ENCODE measurements at places on chromosomes 3 and 15.

- H3K4me3 ChIP-seq: no peak overlapping the region
- peak; percentile 42 for DNase-seq
- H3K27me3 ChIP-seq: no peaks in the 10 kb centered on the region
- no peak overlapping the region for H3K27ac ChIP-seq
Measured at GRCh38 chr15:85618956-85619491, 175.7 kb downstream of the KLHL25 start.

- H3K36me3 ChIP-seq: no peaks in the 10 kb centered on the region
- H3K27ac ChIP-seq: no peak overlapping the region
- no peaks in the 10 kb centered on the region for H3K4me1 ChIP-seq
Measured at GRCh38 chr15:78241017-78241416, 6.7 kb upstream of the ACSBG1 start.

- H3K4me1 ChIP-seq: peaks cover 75% of the 10 kb centered on the region
- peaks cover 70% of the 10 kb centered on the region for H3K36me3 ChIP-seq
- no peak for DNase-seq
- H3K27ac ChIP-seq: peak overlapping the region; percentile 62
- no peaks in the 10 kb centered on the region for H3K27me3 ChIP-seq
- H3K4me3 ChIP-seq: no peak overlapping the region
Measured at GRCh38 chr3:43307226-43307625, 20.9 kb downstream of the SNRK start.

- peaks cover 2% of the 10 kb centered on the region for H3K4me1 ChIP-seq
- peaks cover 56% of the 10 kb centered on the region for H3K36me3 ChIP-seq
- H3K4me3 ChIP-seq: no peak overlapping the region
- no peaks in the 10 kb centered on the region for H3K27me3 ChIP-seq
Measured at GRCh38 chr15:77033417-77033728, 37.5 kb downstream of the TSPAN3 start.

- H3K4me3 ChIP-seq: no peak overlapping the region
- H3K27me3 ChIP-seq: no peaks in the 10 kb centered on the region
- no peak overlapping the region for H3K27ac ChIP-seq
- no peaks in the 10 kb centered on the region for H3K4me1 ChIP-seq
- no peaks in the 10 kb centered on the region for H3K36me3 ChIP-seq
Measured at GRCh38 chr3:135172191-135172869, 377.3 kb downstream of the EPHB1 start.

GRCh38 chr3:194070634-194071409 is 65.1 kb upstream of the HES1 start:
- H3K36me3 ChIP-seq: peaks cover 7% of the 10 kb centered on the region
- H3K27ac ChIP-seq: no peak overlapping the region
- H3K27me3 ChIP-seq: peaks cover 60% of the 10 kb centered on the region
- H3K4me3 ChIP-seq: peak overlapping the region; percentile 46
- DNase-seq: peak; percentile 65
- peaks cover 38% of the 10 kb centered on the region for H3K4me1 ChIP-seq

GRCh38 chr3:106593381-106593780 is 724.6 kb upstream of the CBLB start:
- no peak overlapping the region for H3K27ac ChIP-seq
- DNase-seq: no peak
- peaks cover 14% of the 10 kb centered on the region for H3K4me1 ChIP-seq

DNA sequence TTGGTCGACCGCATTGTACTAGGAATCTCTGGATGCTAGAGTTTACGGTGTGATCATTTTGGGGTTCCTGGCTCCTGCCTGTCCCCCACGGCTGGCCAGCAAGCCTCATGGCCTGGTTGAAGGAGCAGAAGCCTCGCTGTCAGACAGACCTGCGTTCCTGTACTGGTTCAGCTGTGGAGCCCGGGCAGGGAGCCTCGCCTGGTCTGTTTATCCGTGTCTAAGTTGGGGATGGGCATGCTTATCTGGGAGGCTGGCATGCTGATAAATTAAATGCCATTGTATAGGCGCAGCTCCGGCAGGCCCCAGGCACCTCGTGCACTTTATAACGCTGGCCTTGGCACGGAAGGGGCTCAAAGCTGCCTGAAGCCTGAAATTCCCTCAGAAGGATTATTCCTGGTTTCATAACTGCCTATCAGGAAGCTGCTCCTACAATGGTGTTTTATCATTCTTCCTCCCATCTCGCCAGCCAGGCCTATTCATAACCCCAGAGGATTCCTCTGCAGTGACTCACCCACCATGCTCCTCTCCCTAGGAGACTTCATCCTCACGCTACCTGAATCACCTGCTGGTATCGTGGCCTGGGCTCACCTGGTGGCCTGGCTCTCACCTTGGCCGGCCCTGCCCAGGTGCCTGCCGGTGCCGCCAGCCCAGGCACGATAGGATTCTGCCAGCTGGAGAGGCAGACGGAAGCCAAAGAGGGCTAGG is 110.9 kb downstream of the ASB7 start:
- H3K27ac ChIP-seq: no peak overlapping the region
- no peak for DNase-seq
- H3K4me1 ChIP-seq: no peaks in the 10 kb centered on the region
- H3K27me3 ChIP-seq: peaks cover 6% of the 10 kb centered on the region
- peaks cover 2% of the 10 kb centered on the region for H3K36me3 ChIP-seq

DNA sequence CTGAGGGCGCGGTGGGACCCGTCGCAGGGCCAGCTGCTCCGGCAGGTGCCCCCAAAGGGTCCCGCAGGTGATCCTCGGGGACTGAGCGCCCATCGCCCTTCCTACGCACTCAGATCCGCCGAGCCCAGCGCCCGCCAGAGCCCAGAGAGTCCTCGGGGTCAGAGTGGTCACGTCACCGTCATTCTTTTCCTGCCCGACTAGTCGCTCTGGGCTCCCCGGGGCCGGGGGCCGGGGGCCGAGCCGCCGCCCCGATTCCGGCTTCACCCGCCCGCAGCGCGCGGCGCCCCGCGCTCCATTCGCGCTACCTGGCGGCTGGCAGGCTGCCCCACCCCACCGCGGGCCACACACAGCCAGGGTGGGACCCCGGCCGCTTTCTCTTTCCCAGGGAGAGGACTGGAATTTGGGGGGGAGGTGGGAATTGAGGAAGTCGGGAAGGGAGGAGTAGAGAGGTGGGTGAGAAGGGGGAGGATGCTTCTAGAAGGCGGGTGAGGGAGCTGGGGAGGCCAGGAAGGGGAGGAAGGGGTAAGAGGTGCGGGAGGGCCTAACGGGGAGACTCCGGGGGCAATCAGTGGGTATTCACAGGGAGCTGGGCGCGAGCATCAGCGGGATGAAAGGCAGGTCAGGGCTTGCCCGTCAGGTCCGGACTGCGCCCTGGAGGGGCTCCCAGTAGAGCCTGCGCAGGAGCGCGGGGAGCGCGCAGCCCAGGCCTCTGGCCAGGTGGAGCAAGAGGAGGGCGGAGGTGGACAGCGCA is 36.1 kb upstream of the EPHB3 start:
- H3K4me3 ChIP-seq: peak overlapping the region; percentile 82
- H3K4me1 ChIP-seq: peaks cover 21% of the 10 kb centered on the region
- peaks cover 37% of the 10 kb centered on the region for H3K27me3 ChIP-seq
- DNase-seq: no peak
- no peaks in the 10 kb centered on the region for H3K36me3 ChIP-seq

DNA sequence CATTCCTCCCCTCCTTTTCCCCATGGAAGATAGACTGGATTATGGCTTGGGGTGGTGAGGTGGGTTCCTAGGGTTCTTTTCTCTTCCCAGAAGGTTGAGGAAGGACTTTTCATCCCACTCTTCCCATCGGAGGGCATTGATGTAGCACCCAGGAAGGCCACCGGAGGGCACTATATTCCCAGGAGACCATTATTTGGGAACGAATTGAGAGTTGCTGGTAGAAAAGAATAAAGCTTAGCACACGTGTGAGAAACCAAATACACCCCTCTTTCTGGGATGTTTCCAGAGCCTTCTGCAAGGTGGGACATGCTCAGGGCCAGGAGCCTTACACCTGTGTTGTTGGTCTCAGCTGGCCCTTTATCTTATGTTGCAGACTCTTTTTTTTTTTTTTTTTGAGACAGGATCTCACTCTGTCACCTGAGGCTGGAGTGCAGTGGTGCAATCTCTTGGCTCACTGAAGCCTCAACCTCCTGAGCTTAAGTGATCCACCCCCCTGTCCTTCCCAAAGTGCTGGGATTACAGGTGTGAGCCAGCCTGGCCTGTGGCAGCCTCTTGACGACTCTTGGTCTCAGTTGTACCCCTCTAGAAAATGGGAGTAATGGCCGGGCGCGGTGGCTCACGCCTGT is 6.3 kb upstream of the CDC25A start:
- no peak overlapping the region for H3K27ac ChIP-seq
- H3K36me3 ChIP-seq: no peaks in the 10 kb centered on the region
- no peak overlapping the region for H3K4me3 ChIP-seq
- H3K4me1 ChIP-seq: no peaks in the 10 kb centered on the region
- DNase-seq: no peak
- H3K27me3 ChIP-seq: peaks cover 15% of the 10 kb centered on the region

GRCh38 chr3:149813367-149814281 is 609 bp downstream of the RNF13 start:
- H3K4me1 ChIP-seq: peaks cover 58% of the 10 kb centered on the region
- DNase-seq: peak; percentile 1
- H3K27ac ChIP-seq: peak overlapping the region; percentile 100
- peaks cover 14% of the 10 kb centered on the region for H3K36me3 ChIP-seq
- H3K27me3 ChIP-seq: peaks cover 6% of the 10 kb centered on the region

GRCh38 chr3:15316998-15317435 is 15.4 kb downstream of the SH3BP5 start:
- H3K4me1 ChIP-seq: peaks cover 86% of the 10 kb centered on the region
- H3K27me3 ChIP-seq: no peaks in the 10 kb centered on the region
- peak overlapping the region; percentile 61 for H3K4me3 ChIP-seq

DNA sequence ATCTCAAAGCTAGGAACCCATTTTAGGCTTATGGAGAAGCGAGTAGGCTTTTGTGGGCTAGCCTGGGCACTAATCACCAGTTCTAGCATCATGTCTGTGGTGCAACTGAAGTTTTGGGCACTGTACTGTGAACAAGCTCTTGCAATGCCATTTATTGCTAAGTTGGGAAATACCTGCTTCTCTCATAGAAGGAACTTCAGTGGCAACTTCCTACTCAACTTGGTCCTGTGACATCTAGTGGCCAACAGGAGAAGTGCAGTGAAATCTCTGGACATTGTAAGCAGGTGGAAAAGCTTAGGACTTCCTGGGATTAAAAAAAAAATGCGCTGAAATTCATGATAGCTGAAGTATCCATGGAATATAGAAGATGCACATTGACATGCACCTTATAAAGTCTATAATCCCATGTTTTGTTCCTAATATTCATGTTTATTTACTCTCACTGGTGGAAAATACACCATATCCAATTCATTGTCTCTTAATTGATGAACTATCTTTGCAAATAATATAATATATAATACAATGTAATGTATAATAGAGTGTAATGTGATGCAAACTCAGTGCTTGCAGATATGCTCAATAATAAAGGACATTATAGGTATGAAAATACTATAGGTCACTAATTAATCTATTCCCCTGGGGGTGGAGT is 6.5 kb upstream of the ALDH1A3 start:
- H3K36me3 ChIP-seq: no peaks in the 10 kb centered on the region
- H3K4me1 ChIP-seq: no peaks in the 10 kb centered on the region
- H3K27me3 ChIP-seq: peaks cover 35% of the 10 kb centered on the region
- DNase-seq: peak; percentile 32
- no peak overlapping the region for H3K27ac ChIP-seq
- H3K4me3 ChIP-seq: no peak overlapping the region

- peaks cover 23% of the 10 kb centered on the region for H3K36me3 ChIP-seq
- H3K27me3 ChIP-seq: no peaks in the 10 kb centered on the region
- H3K27ac ChIP-seq: no peak overlapping the region
- peaks cover 32% of the 10 kb centered on the region for H3K4me1 ChIP-seq
- no peak for DNase-seq
Measured at GRCh38 chr3:152349392-152349791, 80.7 kb downstream of the MBNL1 start.

- no peaks in the 10 kb centered on the region for H3K27me3 ChIP-seq
- H3K4me1 ChIP-seq: no peaks in the 10 kb centered on the region
- peaks cover 20% of the 10 kb centered on the region for H3K36me3 ChIP-seq
- no peak for DNase-seq
- H3K4me3 ChIP-seq: no peak overlapping the region
Measured at GRCh38 chr15:64037966-64038365, 8.3 kb downstream of the DAPK2 start.

GRCh38 chr3:131033480-131034080 is 6.9 kb downstream of the NEK11 start:
- H3K4me3 ChIP-seq: no peak overlapping the region
- no peaks in the 10 kb centered on the region for H3K4me1 ChIP-seq

GRCh38 chr3:10507331-10507730 is 1.9 kb upstream of the ATP2B2 start:
- no peak for DNase-seq
- no peak overlapping the region for H3K4me3 ChIP-seq
- no peaks in the 10 kb centered on the region for H3K4me1 ChIP-seq
- no peaks in the 10 kb centered on the region for H3K36me3 ChIP-seq
- H3K27me3 ChIP-seq: peaks cover 18% of the 10 kb centered on the region

DNA sequence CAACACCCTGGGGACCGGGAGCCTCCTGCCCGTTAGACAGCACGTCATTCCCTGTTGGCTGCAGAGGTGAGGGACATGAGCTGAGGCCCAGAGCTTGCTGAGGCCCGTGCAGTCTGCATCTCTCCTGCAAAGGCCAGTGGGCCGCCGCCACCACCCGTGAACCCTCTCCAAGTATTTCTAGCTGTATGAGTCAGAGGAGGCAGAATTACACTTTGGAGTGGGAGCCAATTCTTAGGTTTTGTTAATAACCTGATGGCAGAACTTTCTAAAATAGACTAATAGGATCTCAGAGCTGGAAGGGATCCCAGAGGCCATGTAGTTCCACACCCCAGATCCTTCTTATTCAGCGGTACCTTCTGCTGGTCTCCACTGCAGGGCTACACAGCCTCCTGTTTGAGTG is 335.2 kb upstream of the CTDSPL start:
- no peak overlapping the region for H3K4me3 ChIP-seq
- H3K27ac ChIP-seq: no peak overlapping the region
- H3K27me3 ChIP-seq: peaks cover 10% of the 10 kb centered on the region
- DNase-seq: no peak
- peaks cover 5% of the 10 kb centered on the region for H3K4me1 ChIP-seq
- no peaks in the 10 kb centered on the region for H3K36me3 ChIP-seq

DNA sequence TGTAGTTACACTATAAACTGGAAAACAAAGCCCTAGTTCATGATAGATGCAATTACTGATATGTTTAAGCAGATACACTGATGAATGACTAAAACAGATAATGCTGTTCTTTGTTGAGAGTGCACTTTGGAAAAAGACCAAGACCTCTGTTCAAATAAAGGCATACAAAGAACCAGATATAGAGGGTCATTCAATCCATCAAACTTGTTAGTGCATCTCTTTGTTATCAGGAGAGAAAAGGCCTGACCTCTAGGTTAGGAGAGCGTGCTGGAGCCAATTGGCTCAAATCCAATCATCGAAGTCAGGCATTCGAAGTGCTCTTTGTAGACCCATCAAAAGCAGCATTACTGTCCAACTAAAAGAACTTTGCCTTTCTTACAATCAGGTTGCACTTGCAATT is 124.2 kb downstream of the TFG start:
- H3K36me3 ChIP-seq: no peaks in the 10 kb centered on the region
- H3K27me3 ChIP-seq: peaks cover 7% of the 10 kb centered on the region
- H3K27ac ChIP-seq: no peak overlapping the region

- peaks cover 57% of the 10 kb centered on the region for H3K4me1 ChIP-seq
- no peak for DNase-seq
- no peak overlapping the region for H3K27ac ChIP-seq
- no peak overlapping the region for H3K4me3 ChIP-seq
- peaks cover 4% of the 10 kb centered on the region for H3K36me3 ChIP-seq
Measured at GRCh38 chr3:194097141-194097882, 38.6 kb upstream of the HES1 start.
